ENCODE measurements at places on chromosomes 3 and 15.

GRCh38 chr3:132984181-132984580 lies 54.0 kb upstream of the TMEM108 start:
- no peak for DNase-seq

DNA sequence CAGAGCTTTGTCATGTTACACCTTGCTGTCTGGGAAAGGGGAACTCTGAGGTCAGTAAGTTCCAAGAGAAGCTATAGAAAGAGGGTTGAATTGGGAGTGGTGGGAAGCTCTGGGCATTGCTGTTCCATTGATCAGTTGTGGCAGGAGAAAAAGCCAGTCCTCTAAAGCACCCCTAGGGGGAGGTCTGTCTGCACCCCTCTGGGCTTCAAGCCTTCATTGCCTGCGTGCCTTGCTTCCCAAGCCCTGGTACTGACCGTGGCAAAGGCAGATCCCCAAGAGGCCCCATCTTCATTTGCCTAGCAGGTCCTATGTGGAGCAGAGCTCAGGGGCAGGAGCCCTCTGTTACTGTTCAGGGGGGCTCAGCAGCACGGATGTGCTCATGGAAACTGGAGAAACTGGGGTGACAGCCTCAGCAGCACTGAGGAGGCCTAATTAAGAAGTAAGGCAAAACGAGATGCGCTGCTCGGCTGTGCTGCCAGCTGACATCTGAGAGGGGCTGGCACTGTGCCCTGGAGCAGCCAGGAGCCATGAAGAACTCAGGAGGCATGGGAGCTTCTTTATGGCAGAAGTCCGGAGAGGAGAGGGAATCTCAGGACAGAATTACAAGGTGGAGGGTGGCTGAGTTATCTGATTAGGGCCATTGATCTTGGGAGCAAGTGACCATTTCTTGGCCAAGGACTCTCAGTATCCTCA lies 270.9 kb downstream of the RPLP1 start:
- no peak for DNase-seq

GRCh38 chr3:125039131-125040100 lies 16.4 kb downstream of the HEG1 start:
- DNase-seq: no peak

GRCh38 chr3:178325330-178325729 lies 210.9 kb upstream of the KCNMB2 start:
- peak; percentile 35 for DNase-seq

DNA sequence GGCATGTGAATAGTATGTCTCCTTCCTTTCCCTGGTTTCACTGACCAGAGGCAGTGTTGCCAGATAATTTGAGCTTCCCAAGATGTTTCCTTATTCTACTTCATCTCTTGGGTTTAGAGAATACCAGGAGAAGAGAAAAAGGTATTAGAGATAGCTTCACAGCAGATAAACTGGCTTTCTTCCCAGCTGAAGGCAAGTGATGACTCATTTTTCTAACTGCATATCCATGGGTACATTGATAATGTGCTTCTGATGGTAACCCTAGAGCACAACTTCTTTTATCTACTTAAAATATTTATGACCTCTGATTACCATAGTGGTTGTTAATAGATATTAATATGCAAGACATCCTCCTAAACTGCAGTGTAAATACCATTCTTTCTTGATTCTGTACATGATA lies 34.6 kb upstream of the CMTM8 start:
- DNase-seq: no peak

DNA sequence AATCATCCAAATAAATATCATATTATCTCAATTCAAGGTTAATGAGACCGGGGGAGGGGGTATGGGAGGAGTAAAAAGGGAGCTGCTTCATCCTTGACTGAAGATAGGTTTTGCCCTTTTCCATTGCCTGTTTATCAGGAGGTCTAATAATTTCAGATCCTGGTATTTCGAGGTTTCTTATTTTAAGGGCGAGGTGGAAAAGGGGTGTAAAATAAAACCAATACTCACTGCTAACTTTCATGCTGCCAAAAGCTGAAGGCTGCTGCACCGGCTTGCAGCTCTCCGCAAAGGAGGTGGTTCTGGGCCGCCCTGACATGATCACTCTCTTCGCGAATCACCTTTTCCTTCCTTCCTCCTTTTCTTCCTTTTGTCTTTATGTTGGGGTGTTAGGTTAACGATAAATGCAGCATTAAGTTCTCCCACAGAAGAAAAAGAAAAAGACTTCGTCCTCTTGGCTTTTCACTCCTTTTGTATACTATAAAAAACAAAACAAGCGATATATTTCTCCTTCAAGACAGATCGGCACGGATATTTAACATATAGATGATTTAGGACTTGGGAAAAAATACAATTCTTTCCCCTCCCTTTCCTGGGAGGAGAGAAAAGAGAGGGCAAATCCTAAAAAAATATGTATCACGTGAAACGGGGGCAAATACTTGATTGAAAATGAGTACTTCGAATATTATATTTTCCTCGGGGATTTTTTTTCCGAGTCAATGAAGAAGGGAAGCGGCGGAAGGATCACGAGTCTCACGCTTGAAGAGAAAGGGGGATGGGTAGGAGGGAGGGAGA lies 932 bp downstream of the GSK3B start:
- DNase-seq: peak; percentile 4

DNA sequence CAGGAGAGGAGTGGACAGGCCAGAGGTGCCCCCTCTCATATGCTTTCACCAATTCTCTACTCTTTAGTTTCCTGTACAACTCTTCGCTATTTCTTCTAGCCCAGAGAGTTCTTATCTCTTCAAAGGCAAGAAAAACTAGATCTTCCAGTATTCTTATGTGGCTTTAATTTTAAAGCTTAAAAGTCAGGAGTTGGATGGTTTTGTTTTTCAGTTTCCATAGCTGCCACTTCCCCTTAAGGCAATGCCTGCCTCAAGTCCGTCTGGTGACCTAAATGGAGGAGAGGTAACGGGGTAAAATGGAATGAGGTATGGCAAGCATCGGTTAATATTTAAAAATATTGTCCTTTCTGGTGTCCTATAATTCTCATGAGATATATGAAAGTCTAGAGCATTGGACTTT lies 11.4 kb upstream of the VGLL3 start:
- DNase-seq: no peak

DNA sequence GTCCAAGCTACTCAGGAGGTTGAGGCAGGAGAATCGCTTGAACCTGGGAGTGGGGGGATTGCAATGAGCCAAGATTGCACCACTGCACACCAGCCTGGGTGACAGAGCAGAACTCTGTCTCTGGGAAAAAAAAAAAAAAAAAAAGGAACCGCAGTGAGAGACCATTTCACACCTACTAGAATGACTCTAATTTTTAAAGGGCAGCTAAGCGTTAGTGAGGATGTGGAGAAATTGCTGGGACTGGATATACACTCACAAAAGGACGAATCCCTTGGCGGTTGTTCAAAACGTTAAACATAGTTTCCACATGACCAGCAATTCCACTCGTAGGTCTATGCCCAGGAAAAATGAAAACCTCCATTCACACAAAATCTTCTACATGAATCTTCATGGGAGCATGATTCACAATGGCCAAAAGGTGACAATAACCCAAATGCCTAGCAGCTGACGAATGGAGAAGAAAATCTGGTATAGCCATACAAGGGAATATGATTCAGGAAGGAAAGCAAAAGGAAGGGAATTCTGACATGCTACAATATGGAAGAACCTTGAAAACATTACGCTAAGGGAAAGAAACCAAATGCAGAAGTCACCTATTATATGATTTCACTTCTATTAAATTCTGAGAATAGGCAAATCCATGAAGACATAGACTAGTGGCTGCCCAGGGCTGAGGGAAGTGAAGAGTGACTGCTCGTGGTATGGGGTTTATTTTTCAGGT lies 127.0 kb downstream of the CHSY1 start:
- DNase-seq: no peak

- no peak for DNase-seq
These were observed 3.5 kb downstream of the HDC start for GRCh38 chr15:50261981-50262380.

DNA sequence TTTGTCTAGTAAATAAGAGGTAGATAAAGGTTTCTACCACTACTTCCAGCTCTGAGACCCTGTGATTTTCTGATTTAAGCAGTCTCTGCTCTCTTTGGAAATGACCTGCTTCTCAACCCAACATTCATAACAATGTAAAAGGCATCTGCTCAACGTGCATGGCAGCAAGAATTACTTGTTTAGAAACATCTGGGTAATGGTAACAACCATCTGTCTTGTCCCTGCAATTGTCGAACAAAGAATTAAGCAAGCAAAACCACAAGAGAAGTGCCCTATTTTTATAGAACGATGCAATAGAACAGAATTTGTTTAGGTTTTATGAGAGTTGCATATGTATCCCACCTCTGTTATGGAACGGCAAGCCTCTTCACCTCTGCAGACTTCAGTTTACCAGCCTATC lies 7.1 kb upstream of the FSIP1 start:
- no peak for DNase-seq

GRCh38 chr15:90690585-90690984 lies 26.6 kb upstream of the BLM start:
- DNase-seq: no peak

- DNase-seq: no peak
These were observed 20.5 kb downstream of the CYP8B1 start for GRCh38 chr3:42855219-42855546.

- DNase-seq: no peak
These were observed 16.4 kb upstream of the ALAS1 start for GRCh38 chr3:52181543-52181942.

GRCh38 chr3:119098003-119098402 lies 48.0 kb upstream of the TEX55 start:
- no peak for DNase-seq
